ENCODE measurements at places on chromosomes 6 and 20.
A peak's percentile ranks its signal among the peaks of the same experiment; 100 is the strongest.

- ATAC-seq = peak; percentile 54
Measured at GRCh38 chr6:38445336-38445735, 194.4 kb downstream of the BTBD9 start.

DNA sequence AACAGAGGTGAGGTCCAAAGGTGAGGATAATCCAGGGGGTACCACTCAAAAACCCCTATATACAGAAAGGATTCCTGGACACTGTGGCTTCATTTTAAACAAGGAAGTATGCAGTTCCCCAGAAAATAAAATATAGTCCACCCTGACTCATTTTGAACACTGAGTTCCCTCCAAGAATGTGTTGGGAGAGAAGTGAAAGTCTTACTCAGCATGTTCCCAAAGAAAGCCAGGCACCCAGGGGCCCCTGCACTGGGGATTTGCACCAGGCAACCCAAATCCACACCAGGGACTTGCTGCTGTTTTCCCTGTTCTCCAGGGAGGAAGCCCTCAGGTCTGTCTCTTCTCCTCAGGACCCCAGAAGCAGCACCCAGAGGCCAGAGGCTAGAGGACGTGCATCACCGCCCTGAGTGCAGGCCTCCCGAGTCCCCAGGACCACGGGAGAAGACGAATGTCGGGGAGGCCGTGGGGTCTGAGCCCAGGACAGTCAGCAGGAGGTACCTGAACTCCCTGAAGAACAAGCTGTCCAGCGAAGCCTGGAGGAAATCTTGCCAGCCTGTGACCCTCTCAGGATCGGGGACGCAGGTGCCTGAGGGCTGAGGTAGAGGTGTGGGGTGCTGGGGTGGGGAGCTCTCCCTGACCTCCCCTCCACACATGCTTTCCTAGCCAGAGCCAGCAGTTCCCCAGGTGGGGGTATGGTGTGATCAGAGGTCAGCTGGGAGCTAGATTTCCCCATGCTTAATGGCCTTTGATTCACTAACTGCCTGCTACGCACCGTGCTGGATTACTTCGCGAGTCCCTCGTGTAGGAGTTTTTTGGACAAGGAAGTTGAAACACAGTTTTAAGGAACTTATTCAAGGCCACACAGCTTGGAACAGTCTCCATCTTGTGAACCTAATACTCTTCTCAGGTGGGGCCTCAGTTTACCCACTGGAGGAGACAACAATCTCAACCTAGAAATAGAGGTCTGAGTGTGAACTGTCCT lies 3.3 kb downstream of the FGD2 start:
- no peak for ATAC-seq

DNA sequence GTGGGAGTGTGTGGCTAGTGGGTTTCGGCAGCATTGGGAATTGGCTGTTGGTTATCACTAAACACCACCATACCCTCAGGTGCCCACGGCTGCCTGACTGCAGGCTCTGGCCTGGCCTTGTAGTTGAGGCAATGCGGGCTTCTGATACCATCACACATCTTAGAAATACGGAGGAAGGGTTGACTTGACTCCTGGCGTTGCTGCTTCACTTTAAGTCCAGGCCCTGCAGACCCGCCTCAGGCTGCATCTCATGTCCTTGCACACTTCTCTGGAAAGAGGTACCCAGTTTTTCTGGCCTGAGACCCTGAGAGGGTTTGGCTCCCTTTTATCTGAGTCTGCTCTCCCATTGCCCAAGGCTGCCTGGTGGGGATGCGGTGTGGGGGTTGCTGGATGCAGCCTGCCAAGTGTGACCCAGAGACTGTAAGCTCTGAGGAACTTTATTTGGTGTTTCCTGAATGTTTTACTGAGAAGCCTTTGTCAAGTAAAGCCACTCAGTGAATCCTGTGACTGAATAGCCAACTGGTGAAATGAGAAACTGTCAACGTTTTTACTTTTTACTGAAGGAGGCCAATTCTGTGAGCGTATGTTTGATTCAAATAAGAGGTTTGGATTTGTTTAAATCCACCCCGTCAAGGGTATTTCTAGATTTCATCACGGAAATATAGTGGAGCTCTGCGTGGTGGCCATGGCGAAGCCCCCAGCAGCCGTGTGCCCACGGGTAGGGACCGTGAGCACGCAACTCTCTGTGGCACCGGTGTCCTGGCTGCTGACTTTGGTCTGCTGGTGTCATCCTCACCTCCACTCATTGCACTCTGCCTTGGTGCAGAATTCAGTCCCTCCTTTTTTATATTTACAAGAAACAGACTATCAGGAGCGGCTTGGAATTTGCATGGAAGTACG lies 160.1 kb downstream of the DTNBP1 start:
- ATAC-seq = no peak

DNA sequence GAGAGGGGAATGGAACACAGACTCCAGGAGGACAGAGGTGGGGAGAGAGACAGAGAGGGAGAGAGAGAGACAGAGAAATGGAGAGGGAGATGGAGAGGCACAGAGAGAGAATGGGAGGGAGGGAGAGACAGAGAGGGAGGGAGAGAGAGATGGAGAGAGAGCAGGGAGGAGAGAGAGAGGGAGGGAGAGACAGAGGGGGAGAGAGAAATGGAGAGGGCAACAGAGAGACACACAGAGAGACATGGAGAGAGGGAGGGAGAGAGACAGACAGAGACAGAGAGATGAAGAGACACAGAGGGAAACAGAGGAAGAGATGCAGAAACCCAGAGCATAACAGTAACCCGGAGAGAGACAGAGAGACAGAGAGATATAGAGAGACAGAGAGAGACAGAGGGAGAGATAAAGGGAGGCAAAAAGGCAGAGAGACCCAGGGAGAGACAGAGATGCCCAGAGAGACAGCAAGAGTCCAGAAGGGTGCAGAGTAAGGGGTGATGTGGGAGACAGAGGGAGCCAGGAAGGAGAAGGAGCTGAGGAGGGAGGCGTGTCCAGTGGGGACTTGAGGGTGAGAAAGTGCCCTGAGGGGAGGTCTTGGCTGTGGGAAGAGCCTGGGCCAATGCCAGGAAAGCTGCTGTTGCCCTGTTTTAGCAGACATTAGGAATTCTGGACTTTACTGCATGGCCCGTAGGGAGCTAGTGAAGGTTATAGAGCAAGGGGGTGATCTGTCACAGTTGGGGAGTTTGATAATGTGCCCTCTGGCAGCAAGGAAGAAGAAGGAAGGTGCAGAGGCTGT lies 78.3 kb downstream of the SRC start:
- ATAC-seq = no peak

DNA sequence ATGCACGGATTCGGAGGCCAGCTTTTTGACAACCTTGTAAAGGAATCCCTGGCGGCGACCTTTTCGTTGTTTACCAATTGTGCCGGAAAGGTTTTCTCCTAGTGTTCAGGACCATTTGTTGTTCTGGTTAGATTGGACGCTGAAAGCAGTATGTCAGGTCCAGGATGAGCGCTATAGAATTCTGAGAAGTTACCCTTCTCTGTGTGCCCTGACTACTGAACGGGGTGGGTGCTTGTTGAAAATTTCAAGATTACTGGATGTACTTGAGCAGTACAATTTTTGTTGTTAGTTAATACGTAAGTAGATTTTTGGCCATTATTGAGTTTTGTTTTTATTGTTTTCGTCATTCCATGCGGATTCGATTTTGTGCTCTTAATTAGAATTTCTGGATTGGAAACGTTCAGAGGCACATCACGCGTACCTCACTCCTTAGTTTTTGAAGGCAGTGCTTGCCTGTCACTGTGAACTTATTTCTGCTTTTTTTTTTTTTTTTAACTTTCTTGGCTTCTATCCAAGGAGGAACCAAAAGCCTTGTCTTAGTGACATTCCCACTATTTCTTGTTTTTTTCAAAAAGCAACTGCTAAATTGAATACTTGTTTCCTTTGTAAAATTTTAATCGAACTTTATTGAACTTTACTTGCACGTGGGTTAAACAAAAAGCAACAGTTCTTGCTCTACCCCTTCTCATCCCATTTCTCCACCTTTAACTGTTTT lies 898 bp downstream of the XRN2 start:
- peak; percentile 21 for ATAC-seq

GRCh38 chr6:123804787-123805540 lies 1.3 kb downstream of the NKAIN2 start:
- ATAC-seq = no peak

- no peak for ATAC-seq
Measured at GRCh38 chr6:119355157-119355556, 5.6 kb upstream of the MAN1A1 start.

- ATAC-seq = no peak
Measured at GRCh38 chr6:35044145-35044745, 96.9 kb downstream of the TCP11 start.

- no peak for ATAC-seq
Measured at GRCh38 chr6:154606457-154606856, 96.0 kb upstream of the CNKSR3 start.

GRCh38 chr6:137845460-137845859 lies 21.6 kb upstream of the TNFAIP3 start:
- ATAC-seq = peak; percentile 61

- ATAC-seq = no peak
Measured at GRCh38 chr6:114793428-114793827, 450.6 kb upstream of the HS3ST5 start.

- no peak for ATAC-seq
Measured at GRCh38 chr20:17622086-17622850, 52.4 kb downstream of the DSTN start.

DNA sequence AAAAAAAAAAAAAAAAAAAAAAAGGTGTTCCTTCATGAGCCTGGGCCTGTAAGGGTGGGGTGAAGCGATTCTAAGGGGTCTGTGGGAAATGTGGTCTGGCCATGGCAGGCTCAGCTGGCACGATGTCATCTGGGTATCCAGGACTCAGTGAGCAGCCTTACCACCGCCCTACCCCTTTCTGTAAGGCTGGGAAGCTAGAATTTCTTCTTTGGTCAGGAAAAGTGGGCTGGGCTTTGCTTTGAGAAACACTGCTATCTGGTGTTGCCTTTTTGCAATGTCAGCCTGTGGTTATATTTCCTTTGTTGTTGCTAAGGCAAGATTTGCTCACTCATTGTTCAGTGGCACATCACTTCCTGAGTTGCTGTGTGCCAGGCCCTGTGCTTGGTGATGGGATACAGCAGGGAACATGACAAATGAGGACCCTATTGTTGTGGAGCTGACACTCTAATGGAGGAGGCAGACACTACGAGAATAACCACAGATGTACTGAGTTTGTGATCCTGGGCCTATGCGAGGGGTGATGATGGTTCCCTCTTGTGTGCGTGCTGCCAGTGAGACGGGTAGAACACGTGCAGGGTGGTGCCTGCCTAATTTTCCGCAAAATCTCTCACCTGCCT lies 45.9 kb upstream of the ZNFX1 start:
- peak; percentile 79 for ATAC-seq

DNA sequence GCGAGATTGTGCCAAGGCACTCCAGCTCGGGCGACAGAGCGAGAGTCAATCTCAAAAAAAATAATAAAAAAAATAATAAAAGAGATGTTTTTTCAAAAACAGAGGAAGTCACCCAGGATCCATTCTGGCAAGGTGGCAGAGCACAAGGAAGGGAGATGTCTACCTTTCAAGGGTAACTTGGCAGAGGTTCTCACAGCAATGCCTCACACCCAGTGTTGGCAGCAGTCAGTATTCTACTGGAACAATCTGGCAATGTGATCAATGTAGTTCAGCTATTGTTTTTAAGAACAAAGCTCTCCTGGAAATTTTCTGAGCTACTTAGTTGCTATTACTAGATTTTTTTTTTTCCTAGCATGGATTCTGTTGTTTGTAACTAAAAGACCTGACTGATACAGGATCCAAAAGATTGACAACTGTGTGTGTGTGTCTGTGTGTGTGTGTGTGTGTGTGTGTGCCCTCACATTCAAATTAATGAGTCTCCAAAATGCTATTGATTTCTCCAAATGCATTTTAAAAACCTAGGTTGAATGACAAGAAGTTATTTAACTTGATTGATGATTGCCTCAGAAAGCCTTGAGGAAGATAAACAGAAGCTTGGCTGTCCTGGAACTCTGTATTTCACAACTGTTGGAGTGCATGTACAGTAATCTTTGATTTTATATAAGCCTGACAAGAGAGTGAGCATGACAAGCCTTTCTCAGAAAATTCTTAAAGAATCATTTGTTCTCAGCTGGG lies 114.1 kb upstream of the RREB1 start:
- no peak for ATAC-seq
